NCI-H2081 treated with DMSO at 0.1 percent for 48 hours (cell line): ENCODE measurements at places on chromosomes 13 and 19.

DNA sequence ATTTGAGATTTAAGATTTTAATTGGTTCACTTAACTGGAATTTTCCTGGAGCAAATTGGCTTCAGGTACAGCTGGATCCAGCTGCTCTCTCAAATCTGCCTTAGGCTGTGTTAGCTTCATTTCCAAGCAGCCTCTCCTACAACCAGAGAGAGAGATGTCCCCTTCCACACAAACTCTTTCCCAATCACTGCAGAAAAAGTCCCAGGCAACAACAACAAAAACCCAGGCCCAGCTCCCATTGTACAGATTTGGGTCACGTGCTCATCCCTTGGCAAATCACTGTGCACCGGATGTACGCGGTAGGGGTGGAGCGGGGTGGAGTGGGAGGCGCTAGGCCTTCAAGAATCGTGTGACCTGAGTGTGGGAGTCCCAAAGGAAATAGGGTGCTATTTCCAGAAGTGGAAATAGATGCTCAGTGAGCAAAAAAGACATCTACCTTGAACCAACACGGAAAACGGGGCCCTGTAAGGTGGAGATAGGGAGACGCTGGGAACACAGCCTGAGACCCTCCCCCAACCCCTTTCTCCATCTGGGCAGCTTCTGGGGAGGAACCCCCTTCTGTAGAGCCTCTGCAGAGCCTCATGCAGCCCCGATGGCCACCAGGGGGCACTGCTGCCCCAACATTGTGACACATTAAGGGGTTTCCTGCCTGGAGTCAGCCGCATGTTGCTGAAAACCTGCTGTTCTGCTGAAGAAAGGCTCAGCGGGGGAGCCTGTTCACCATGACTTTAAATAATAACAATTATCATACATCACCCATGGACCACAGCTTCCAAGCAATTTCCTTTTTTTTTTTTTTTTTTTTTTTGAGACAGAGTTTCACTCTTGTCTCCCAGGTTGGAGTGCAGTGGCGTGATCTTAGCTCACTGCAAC lies 25.4 kb downstream of the HPN start:
- no peak for DNase-seq

GRCh38 chr19:13102666-13103580 lies at the start of gene LYL1:
Gene LYL1, minus strand, starts transcription at chr19:13102858. Its CDS starts 1,687 bp downstream, at chr19:13101171.
- no peak for DNase-seq

DNA sequence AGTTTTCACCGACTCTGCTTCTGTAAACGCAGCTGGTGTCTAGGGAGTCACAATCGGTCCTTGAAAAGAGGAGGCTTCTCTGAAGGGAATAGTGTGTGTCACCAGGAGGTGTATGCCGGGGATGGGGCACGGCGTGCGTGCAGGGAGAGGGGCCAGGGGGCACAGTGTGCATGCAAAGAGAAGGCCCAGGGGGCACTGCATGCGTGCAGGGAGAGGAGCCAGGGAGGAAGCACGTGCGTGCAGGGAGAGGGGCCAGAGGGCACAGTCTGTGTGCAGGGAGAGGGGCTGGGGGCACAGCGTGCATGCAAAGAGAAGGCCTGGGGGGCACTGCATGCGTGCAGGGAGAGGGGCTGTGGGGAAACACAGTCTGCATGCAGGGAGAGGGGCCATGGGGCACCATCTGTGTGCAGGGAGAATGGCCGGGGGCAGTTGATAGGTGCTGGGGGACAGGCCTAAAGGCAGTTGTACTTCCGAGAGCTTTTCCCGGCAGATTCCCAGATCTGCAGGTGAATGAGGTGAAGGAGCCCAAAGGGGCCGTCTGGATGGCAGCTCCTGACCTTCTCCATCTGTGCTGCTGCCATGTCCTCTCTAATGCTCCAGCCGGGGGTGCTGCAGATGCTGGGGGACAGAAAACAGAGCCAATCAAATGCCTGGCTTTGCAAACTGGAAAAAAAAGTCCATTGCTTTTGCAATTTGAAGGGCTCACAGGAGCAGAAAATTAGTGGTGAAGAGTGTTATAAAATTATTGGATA lies 36.4 kb downstream of the ATP11A start:
- DNase-seq: peak; percentile 56

DNA sequence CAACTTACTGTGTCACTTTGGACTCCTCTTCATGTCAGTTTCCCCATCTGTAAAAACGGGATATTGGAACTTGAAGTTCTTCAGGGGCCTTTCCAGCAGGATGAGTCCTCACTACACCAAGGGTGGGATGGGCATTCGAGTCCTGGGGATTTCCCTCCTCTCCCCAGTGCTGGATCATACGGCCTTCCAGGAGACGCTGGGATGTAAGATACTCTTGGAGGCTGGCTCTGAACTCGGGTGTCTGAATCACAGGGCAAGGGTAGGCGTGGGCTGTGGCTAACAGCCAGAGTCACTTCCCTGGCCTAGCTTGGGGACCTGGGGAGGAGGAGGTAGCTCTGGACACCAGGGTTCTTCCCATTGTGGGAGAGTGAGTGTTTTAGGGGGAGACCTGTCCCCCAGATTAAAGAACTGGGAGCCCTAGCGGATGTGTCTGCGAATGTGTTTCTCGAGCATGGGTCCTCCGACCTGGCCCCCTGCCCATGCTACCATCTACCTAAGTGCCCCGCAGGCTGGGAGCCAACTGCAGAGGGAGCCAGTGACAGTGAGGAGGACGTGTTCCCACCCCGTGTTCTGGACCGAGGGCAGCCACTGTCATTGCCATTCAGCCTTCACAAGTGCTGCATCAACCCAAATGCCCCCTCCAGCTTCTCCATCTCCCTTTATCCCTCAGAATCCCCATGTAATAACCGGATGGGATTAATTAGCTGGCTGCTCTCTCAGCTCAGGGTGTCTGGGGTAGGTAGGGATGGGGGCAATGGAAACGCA lies 2.4 kb upstream of the CYTH2 start:
- DNase-seq: no peak

DNA sequence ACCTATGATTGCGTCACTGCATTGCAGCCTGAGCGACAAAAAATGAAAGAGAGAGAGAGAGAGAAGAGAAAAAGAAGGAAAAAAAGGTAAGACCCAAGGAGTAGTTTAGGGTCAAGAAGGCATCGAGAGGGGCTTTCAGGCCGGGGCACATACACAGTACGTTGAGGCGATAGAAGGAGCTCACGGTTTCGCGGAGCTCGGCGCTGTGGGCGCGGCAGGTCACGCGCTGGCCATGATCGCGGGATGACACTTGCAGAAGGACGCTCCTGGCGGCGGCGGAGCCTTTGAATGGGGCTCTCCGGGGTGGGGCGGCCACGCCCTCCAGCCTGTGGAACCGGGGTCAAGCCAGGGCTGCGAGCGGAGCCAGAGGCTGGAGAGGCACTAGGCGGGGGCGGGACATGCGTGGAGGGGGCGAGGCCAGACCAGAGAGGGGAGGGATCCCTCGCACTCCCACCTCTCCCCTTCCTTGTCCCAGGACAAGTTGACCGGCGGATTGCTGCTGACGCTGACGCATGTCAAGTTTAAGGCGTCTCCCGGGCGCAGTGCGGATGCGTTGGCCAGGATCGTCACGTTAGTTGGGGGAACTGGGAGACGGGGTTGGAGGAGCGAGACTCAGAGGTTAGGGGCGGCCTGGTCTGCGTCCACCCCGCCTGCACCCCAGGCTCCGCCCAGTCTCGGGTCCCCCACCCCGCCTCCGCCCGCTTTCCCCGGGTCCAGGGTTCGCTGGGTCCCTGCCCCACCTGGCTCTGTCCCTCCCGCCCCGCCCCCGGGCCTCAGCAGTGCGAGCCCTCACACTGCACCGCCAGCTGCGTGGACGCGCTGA lies 6.9 kb downstream of the NPHS1 start:
- DNase-seq: no peak

GRCh38 chr13:41127701-41128100 lies 4.9 kb downstream of the KBTBD6 start:
- no peak for DNase-seq

GRCh38 chr13:44157606-44158005 lies 216.0 kb upstream of the SERP2 start:
- DNase-seq: no peak

DNA sequence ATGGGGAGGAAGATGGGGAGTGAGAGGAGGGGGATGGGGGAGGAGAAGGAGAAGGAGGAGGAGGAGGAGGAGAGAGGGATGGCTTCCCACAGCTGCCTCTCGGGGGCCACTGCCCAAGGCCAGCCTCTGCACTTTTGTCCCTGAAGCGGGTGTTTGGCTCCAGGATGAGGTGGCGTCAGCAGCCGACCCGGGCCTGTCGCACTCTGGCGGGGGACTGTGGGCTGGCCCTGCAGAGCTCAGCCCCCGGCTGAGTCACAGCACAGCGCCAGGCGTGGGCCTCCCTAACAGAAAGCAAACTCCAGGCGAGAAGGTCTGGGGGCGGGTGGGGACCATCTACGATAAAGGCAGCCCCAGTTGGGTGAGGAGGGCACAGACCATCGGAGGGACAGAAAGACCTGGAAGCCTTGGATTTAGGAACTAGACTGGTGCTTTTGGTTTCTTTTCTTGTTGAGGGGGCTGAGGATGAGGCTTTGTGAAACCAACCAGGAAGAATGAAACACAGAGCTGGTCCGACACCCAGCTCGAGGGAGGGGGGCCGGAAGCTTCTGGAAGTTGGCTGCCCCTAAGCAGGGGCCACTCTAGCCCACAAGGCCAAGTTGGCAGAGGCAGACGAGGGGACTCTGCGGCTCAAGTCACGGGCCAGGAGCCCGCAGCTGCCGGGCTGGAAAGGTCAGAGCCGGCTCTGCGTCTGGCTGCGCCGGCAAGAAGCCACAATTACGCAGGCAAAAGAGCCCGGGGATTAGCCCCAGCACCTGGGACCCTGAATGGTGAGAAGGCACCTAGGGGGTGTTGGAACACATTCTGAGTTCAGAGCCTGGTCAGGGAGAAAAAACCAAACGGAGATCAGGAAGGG lies 18.2 kb downstream of the LSM4 start:
- DNase-seq: no peak

GRCh38 chr13:44660050-44660449 lies 83.9 kb upstream of the TSC22D1 start:
- no peak for DNase-seq

GRCh38 chr19:31330237-31330636 lies 19.0 kb downstream of the TSHZ3 start:
- no peak for DNase-seq

- no peak for DNase-seq
Measured at GRCh38 chr19:54708781-54709180, 15.5 kb upstream of the KIR3DL3 start.

GRCh38 chr19:18304208-18304457 lies 18.7 kb downstream of the LSM4 start:
- no peak for DNase-seq

DNA sequence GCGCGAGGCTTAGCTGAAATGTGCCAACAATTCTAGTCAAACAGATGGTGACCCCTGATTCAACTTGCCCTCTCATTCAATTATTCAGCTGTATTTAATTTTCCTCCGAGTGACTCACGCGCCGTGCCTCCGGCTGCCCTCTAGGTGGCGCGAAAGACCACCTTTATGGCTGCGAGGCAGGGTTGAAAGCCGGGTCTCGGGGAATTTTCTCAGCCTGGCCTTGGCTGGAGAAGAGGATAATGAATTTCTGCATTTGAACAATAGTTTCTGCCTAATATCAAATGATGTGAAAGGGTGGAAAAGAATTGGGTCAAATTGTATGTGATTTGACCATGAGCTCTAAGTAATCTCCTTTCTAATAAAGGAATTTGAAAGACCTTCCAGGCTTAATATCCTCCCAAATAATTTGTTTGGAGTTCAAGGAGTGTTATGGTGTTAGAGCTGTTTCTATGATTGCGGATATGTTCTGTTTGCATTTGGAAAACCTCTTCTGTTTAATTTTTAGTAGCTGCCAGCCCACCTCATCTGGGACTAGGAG lies 310.9 kb downstream of the ZNF536 start:
- DNase-seq: no peak

GRCh38 chr13:97561182-97561581 lies 127.2 kb downstream of the RAP2A start:
- no peak for DNase-seq

- DNase-seq: no peak
Measured at GRCh38 chr19:19345970-19346369, 25.3 kb downstream of the MAU2 start.

DNA sequence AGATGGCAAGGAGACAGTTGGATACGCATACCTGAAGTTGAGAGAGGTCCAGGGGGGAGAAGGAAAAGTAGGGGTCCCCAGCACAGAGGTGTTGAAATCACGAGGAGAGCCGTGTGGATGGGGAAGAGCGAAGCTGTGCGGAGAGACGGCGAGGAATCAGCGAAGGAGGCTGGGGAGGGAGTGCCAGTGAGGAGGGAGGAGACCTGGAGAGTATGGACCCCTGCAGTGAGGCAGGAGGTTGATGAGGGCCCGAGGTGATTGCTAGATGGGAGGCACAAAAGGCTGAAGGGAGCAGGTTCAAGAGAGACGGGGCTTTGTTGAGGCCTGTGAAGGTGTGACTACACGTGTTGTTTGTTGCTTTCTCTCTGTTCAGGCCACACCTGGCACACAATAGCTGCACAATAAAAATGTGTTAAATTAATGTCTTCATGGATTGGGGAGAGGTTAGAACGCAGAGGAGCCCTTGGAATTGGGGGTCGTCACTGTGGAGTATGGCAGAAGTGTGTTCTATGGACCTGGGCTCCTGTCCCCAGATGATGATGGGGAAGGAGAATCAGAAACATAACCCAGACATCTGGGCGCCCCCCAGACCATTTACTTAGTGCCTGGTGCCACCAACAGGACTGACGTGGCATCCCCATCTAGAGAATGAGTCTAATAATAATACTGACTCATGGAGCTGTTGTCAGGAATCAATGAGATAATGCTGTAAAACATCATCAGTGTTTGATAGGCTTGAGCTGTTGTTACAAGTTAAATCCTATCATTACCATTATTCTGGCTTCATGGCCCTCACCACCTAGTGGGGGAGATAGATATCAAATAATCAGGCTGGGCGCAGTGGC lies 137.5 kb downstream of the SIPA1L3 start:
- DNase-seq: no peak

DNA sequence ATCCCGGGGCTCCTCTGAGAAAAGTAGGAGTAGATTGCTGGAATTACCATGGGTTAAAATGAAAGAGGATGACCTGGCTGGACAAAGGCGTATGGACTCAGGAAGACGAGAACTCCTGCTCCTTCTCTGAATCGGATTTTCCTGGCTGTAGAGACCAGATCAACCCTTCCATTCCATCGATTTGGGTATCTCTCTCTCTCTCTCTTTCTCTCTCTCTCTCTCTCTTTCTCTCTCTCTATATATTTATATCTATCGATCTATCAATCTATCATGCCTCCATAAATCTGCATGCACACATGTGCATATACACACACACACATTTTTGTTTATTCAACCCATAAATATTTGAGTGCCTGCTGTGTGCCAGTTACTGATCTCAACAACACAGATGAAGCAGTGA lies 234.9 kb downstream of the LMO7 start:
- DNase-seq: no peak

- DNase-seq: no peak
Measured at GRCh38 chr19:12687496-12688196, at the start of gene GNG14. Gene GNG14, plus strand, starts transcription at chr19:12687998. Its CDS starts 51 bp downstream, at chr19:12688049.

GRCh38 chr13:99610702-99611289 lies 109.5 kb downstream of the TM9SF2 start:
- DNase-seq: no peak

GRCh38 chr13:60047918-60048317 lies 115.8 kb downstream of the DIAPH3 start:
- DNase-seq: no peak

GRCh38 chr19:43639519-43640423 lies at the start of gene CADM4:
Gene CADM4, minus strand, starts transcription at chr19:43639850. Its CDS starts 60 bp downstream, at chr19:43639790.
- no peak for DNase-seq

GRCh38 chr19:8370176-8371010 lies 6.4 kb downstream of the ANGPTL4 start:
- DNase-seq: no peak
